ENCODE measurements at places on chromosomes 5 and 9.

- no peak for DNase-seq
Measured at GRCh38 chr5:1255081-1255561, 29.9 kb downstream of the SLC6A18 start.

- no peak for DNase-seq
Measured at GRCh38 chr5:140571105-140571504, 6.5 kb downstream of the SLC35A4 start.

DNA sequence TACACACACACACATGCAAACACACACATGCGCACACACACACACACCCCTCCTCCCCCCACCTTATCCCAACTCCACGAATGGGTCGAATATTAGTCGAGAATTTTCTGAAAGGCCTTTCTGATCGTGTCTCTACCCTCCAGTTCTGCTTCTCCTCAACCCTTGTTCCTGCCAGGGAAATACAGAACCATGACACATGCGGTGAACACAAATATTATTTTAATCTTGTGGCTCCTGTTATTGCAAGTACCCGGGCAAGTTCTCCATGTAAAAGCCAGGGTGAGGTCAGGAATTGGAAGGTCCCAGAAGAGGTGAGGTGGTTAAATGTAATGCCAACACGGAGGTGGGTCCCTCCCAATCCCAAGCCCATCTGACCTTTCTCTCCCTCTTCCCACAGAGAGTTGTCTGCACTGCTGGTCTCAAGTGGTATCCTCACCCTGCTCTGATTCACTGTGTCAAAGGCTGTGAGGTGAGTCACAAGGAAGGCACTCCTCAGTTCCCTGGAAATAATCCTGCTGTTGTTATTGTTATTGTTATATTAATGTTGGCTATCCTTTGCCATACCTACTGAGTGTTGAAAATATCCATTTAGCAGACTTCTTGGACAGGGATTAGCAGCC is 223.7 kb downstream of the PAPPA start:
- DNase-seq: no peak

GRCh38 chr9:114031948-114032840 is 45.9 kb downstream of the AMBP start:
- DNase-seq: no peak

DNA sequence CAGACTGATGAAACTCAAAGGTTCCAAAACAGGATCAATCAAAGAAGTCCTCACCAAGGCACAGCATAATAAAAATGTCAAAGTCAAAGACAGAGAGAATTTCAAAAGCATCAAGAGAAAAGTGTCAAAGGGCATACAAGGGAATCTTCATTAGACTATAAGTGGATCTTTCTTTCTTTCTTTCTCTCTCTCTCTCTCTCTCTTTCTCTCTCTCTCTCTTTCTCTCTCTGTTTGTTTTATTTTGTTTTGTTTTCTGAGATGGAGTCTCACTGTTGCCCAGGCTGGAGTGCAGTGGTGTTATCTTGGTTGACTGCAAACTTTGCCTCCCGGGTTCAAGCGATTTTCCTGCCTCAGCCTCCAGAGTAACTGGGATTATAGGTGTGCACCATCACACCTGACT is 148.3 kb upstream of the CD180 start:
- no peak for DNase-seq

DNA sequence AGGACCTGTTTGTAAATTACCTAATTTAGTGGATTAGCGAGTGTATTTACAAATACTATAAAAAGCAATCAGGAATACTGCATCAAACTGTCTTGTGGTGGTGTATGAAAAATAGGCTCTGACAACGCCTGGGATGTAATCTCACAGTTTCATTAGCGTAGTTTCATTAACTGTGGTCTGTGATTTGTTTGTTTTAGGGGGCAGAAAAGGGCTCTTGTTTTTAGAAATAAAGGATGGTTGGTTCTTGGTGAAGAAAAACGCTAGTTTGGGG is 1.4 kb downstream of the SLC44A1 start:
- DNase-seq: no peak

DNA sequence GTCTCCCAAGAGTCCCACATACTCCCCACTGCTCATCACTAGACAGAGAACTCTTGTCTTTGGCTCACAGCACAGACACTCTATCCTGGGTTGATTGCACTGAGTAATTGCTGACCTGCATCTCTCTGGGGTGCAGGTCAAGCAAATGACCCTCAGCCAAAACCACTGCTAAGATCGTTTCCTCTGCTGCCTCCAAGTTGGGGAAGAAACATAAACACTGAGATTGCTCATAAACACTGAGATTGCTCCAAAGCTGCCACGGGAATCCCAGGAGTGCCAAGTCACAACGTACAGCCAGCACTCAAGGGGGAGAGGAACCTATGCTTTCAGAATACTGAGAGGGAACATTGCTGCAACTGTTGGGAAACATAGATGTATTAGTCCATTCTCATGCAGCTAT is 1402.1 kb upstream of the ACO1 start:
- DNase-seq: no peak

- DNase-seq: no peak
Measured at GRCh38 chr5:60209146-60209840, 315.8 kb upstream of the PDE4D start.

DNA sequence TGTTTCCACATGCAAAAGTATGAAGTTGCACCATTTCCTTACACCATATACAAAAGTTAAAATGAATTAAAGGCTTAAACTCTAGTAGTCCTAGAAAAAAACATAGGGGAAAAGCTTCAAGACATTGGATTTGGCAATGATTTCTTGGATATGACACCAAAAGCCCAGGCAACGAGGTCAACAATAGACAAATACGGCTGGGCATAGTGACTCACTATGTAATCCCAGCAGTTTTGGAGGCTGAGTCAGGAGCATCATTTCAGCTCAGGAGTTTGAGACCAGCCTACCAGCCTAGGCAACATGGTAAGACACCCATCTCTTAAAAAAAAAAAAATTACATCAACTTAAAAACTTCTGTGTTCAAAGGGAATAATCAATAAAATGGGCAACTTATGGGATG is 30.9 kb upstream of the SREK1 start:
- no peak for DNase-seq

DNA sequence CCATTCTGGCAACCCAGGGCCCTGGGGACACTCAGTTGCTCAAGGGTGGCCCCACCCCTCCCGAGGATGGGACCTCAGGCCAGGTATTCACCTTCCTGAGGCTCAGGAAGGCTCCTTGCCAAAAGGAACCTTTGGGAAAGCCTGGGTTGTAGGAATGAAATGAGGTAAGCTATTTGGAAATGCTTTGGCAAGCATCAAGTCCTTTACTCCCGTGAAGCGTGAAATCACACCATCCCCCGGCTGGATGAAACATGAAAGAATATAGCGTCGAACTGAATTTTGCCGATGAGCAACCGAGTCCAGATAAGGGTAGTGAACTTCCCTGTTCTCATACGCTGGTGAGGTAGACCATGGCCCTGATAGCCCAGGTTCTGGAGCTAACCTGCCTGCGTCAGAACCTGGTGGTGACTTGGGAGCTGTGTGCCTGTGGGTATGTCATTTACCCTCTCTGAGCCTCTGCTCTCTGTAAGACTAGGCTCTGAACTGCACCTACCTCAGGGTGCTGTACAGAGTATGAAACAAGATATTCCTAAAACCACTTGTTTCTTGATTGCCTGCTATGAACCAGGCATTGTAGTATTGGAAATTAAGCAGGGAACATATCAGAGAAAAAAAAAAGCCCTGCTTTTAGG is 105.3 kb upstream of the BOD1 start:
- no peak for DNase-seq

GRCh38 chr9:99039505-99040182 is 65.3 kb upstream of the TGFBR1 start:
- no peak for DNase-seq

DNA sequence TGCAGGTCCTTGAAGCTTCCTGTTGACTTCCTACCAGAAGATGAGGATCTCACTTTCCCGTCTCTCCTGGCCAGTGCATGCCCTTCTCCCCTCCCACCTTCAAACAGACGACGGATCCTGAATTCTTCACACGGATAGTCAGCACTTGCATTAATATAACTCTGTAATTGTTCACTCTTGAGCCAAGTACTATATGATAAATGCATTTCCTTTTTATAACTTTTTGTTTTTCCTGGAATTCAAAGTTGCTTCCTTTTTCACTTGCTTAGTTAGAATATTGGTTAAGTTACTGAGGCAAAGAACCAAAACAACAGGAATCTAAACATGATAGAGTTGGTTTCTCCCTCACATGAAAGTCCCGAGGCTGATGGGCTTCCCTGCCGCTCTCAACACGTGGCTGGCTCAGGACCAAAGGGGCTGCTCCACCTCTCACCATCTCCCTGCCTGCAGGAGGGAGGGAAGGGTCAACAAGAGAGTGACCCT is 20.2 kb upstream of the EGFL7 start:
- DNase-seq: no peak

DNA sequence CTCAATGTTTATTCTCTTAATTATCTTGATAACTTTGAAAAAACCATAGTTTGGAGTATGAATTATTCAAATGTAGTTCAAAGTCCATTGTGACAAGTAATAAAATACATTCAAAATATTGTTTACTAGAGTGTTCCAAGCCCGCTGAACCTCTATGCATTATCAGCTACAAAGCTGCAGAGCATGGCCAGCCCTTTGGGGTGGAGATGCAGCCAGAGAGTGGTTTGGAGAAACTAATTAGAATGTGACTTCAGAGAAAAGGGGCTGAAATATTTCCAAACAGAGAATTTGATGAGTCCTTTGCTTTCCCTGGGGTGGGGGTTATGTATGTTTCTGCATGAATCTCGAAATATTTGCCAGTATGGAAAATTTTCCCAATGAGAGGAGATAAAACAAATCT is 211.3 kb downstream of the NTRK2 start:
- DNase-seq: no peak

- no peak for DNase-seq
Measured at GRCh38 chr5:172336264-172336663, 52.7 kb upstream of the UBTD2 start.

GRCh38 chr5:37735649-37736347 is 104.0 kb downstream of the GDNF start:
- no peak for DNase-seq

DNA sequence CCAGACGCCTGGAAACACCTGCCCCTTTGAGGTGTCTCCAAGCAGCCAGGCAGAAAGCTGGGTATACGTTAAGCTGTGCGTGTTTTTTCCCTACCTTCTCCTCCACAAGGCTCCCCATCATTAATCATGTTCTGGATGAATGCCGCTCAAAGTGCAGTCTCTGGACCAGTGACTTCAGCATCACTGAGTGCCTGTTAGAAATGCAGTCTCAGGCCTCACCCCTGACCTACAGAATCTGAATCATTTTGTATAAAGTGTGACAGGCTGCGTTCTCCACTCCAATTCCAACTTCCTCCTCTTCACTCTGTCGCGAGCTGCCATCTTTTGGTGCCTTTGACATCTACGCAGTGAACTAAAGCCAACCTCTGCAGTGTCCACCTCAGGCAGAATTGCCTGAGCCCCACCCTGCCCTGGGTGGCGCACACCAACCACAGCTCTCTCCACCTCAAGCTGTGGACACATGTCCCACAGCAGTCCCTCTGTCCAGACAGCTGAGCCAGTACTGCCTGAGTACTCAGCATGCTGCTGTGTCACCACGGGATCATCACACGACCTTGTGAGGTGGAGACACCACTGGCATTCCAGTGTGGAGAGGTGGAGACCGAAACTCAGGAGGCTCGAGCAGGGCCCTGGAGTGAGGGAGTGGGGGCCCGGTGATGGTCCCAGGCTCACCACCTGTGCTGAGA is 14.2 kb downstream of the PTPN3 start:
- no peak for DNase-seq

- peak; percentile 66 for DNase-seq
Measured at GRCh38 chr5:80141147-80141671, 106.1 kb downstream of the THBS4 start.

- no peak for DNase-seq
Measured at GRCh38 chr5:111574311-111574710, 62.0 kb upstream of the STARD4 start.

GRCh38 chr5:38414348-38414747 is 142.1 kb downstream of the LIFR start:
- no peak for DNase-seq

GRCh38 chr5:116142495-116142894 is 57.7 kb downstream of the COMMD10 start:
- no peak for DNase-seq

DNA sequence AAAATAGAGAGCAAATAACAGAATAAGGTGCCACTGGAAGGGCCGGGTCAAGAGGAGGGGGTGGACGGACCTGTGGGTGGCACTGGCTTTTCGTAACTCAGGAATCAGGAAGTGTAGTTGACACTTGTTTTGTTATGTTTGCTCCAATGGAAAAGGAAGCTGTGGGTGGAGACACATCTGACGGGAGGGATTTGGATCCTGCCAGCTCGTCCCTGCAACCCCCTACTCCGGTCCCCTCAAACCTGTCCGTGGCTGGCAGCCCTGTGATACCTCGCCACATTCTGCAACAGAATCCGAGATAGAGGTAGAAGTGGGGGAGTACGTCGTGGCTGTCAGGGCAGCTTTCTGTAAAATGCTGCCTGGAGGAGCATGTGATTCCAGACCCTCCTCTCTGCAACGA is 104.2 kb upstream of the IER5L start:
- no peak for DNase-seq

DNA sequence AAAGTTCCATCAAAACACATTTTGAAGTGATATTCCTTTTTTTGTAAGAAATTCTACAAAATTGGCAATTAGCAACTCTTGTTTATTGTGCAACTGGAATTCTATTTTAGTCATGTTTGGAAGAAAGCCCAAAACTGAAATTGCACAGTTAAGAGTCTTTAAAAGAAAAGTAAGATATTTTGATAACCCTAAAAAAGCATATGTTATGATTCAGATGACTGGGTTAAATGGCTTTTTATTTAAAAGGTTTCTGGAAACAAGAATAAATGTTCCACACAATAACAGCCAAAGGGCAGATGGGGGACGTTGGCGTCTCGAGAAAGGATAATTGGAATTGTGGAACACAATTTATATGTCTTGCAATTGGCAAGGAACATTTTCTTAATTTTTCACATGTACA is 275.2 kb downstream of the CDH9 start:
- DNase-seq: no peak

GRCh38 chr9:134036130-134036529 is 10.8 kb downstream of the BRD3OS start:
- no peak for DNase-seq

- no peak for DNase-seq
Measured at GRCh38 chr5:42621242-42621641, 135.4 kb upstream of the CCDC152 start.

DNA sequence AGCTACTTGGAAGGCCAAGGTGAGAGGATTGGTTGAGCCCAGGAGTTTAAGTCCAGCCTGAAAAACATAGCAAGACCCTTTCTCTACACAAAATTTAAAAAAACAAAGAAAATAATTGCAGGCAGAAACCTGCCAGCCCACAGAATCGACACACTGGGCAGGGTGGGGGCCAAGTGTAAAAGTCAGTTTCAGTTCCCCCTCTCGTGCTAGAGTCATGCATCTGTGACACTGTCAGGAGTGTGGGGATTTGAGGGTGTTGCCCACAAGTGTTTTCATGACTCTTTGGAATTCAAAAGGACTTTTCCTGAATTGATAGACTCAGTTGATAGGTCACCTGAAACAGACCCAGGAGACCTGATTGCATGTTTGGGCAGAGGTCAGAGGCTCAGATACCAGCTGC is 47.6 kb downstream of the PRRC2B start:
- DNase-seq: no peak

GRCh38 chr5:163172540-163173338 is 264.7 kb upstream of the CCNG1 start:
- DNase-seq: no peak
